ENCODE measurements at places on chromosomes 11 and 22.

DNA sequence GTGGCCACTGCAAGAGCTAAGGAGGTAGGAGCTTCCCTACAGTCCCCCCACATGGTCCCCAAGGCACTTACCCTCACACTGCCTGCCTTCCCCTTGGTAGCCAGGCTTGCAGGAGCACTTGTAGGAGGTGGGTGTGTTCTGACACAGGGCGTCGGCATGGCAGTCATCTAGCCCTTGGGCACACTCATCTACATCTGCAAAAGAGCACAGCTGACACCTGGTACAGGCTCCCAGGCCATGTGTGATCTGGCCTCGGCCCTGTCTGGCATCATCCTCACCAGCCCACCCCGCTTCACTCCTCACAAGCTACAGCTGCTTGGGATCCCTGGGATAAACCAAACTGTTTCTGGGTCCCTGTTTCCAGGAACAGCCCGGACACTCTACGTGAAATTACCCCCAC, 1.8 kb downstream of the SCUBE2 start:
- no peak for DNase-seq

DNA sequence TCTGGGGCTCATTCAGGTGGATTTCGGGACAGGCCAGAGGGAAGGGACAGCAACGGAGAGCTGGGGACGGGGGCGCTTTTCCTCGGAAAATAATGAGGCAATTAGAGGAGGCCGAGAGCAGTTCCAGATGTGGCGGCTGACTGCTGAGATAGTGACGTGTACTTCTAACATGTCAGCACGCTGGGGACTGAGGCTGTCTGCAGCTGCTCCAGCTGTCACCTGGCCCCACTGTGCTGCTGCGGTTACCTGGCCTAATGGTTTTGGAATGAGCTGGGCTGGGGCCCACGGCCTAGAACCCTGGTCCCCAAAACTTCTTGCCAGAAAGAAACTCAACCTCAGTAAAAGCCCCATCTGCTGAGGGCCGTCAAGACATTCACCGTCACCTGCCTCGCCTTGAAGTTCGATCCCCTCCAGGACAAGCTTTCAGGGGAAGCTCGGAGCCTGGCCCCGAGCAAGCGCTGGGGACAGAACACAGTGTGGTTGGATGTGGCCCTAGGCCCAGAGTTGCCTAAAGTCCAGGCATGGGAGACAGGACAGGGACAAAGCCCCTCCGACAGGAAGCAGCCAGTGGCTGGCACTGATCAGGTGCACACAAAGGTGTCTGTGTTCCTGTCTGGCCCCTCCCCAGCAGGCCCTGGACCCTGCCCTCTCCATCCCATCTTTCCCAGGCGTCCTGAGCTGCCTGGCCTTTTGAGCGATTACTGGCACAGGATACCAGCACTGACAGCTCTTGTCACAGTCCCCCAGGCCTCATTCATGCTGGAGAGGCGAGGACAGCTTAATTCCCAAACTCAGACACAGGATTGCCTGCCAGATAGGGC, 22.1 kb downstream of the RPUSD4 start:
- no peak for DNase-seq

- no peak for DNase-seq
Observed at GRCh38 chr22:27775758-27776649, 25.6 kb downstream of the MN1 start.

GRCh38 chr22:44347080-44347479, 34.3 kb upstream of the SHISAL1 start:
- no peak for DNase-seq

GRCh38 chr11:31690041-31690440, 121.1 kb downstream of the PAX6 start:
- DNase-seq: peak; percentile 90

DNA sequence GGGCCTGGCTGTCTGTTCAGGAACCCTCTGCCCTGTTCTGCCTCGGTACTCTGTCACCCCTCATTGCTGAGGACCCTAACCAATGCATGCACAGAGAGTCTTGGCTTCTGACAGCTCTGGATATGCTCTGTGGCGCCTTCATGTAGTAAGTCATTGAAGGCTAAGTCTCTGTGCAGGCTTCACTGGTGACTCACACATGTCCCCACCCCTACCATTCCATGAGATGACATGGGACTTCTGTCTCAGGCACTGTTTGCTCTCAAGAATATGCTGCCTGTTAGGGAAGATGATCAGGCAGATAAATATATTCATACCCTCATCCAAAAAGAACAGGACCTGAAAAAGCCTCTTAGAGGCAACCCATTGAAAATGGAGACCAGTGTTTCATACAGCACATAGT, 43.6 kb upstream of the HORMAD2 start:
- no peak for DNase-seq

Data from NCI-H2171 (cell line).